ENCODE measurements at places on chromosomes 16 and 17.

GRCh38 chr16:73408716-73409115 lies 360.8 kb upstream of the ZFHX3 start:
- no peak for DNase-seq

- no peak for DNase-seq
Observed at GRCh38 chr17:63917646-63918045, 993 bp downstream of the GH1 start.

GRCh38 chr16:78237841-78238240 lies 138.4 kb downstream of the WWOX start:
- no peak for DNase-seq

GRCh38 chr17:39973496-39973895 lies 7.1 kb upstream of the PSMD3 start:
- DNase-seq = no peak

DNA sequence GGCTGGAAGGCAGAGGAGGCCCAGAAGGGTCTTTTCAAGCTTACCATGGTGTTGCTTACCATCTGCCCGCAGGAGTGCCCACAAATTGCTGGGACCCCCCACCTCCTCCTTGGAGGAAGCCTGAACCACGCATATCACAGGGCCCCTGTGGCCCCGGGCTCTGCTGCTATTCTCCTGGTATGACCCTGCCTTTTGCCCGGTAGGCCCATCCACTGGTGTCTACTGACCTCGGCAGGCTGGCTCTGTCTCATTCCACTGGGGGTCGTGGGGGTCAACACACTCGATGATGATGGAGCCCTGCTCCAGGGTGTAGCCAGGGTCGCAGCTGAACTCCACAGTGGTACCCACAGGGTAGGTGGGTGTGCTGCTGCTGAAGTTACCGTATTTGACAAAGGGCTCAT lies 8.2 kb upstream of the PHF12 start:
- no peak for DNase-seq

GRCh38 chr16:61763991-61764390 lies 272.2 kb downstream of the CDH8 start:
- DNase-seq = no peak

DNA sequence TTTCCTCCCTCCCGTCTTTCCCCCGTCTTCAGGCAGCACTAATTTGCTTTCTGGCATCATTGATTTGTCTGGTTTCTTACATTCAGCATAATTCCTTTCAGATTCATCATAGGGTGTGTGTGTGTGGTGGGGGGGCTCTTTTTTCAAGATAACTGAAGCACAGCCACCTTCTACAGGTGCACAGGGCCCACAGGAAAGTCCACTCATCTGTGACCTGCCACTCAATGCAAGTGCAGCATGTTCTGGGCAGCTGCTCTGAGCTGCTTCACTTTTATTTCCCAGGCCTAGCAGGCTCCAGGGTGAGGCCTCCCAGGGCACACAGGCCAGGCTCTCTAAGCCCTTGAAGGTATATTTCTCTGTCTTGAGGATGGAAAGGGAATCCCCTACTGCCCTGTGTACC lies 35.2 kb upstream of the MYH10 start:
- no peak for DNase-seq

- no peak for DNase-seq
Observed at GRCh38 chr17:20187049-20187448, 177.9 kb downstream of the SPECC1 start.

DNA sequence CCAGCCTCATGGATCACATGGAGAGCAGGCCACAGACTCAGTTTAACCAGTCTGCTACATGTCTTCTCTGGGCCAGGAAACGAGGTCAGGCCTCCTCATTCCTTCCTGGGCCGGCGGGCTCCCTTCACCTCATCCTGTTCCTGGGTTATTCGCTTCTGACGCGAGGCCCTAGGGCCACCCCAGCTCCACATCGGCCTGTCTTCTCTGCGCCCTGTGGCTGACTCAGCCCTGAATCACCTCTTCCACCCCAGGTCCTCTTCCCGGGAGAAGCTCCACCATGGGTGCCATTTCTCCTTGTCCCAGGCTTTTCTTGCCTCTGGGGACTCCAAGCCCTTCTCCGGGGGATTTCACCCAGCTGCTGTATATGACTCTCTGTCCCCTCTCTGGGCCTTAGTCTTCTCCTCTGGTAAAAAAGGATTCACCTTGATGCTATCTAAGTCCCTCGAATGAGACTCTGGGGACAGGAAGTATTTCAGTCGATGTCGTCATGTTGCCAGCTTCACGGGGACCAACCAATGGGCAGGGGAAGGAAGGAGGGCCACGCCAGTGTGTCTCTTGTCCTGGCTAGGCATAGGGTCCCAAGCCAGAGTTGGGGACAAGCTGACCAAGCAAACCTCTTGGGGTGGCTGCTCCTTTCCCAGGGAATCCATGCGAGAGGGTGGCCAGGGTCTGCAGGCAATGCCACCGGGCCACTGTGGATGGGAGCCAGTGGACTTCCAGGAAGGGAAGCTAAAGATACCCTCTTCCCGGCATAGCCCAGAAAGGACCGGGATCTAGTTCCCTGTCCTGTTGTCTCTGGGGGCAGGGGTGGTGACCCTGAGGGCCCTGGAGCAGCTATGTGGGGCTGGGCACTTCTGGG lies 58.7 kb downstream of the SOCS3 start:
- DNase-seq = no peak

GRCh38 chr16:26505496-26505895 lies 561.2 kb upstream of the C16orf82 start:
- no peak for DNase-seq

GRCh38 chr16:85423631-85424030 lies 189.5 kb upstream of the GSE1 start:
- no peak for DNase-seq

- no peak for DNase-seq
Observed at GRCh38 chr17:58264407-58265103, 16.2 kb downstream of the MPO start.

DNA sequence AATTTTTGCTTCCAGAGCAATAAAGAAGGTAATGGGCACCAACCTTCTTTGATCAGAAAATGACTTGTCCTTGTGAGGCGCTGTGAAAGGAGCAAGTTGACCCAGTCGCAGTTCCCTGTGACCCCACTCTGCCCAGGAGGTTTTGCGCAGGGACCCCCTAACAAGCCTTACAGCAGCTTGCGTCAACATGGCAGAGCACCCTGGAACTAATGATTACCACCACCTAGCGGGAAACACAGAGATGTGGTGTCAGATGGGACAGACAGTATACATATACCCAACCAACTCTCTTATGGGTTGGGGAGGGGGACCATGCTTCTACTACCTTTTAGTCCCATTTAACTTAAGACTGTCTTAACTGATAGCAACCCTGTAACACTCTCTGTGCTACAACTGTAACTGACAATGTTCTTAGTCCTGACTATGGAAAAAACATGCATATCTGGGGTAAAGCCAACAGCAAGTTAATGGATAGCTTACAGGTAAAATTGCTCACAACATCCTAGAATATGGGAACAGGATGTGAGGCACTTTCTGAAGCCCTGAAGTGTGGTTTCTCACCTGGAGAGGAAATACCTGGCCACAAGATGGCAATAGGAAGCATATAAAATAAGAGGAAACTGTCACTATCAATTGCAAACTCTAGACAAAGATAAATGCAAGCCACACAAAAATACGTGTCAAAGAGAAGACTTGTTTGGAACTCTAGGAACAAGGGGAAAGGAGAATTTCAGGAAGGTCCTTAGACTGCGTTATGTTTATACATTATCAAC lies 3.0 kb downstream of the KARS1 start:
- no peak for DNase-seq

DNA sequence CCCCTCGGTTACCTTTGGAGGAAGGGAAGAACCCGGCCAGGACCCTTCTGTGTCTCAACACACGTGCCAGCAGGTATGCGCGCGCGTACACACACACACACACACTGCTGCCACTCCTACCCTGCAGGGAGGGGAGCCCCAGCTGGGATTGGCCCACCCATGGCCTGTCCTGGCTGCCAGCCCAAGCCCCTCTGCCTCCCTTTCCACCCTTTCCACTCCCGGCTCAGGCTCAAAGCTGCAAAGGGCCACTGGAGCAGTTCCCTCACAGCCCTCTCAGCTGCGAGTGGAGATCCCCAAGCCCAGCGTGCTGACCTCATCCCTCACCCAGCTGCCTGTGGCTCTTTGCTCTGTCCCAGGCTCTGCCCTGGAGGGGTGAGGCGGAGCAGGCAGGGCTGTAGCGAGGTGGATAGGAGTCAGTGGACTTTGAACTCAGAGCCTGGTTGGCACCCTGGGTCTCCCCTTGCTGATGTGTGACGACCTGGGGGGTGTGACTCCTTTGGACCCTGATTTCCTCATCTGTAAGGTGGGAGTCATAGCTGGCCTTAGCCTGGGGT lies 14.5 kb downstream of the KIF19 start:
- DNase-seq = no peak

DNA sequence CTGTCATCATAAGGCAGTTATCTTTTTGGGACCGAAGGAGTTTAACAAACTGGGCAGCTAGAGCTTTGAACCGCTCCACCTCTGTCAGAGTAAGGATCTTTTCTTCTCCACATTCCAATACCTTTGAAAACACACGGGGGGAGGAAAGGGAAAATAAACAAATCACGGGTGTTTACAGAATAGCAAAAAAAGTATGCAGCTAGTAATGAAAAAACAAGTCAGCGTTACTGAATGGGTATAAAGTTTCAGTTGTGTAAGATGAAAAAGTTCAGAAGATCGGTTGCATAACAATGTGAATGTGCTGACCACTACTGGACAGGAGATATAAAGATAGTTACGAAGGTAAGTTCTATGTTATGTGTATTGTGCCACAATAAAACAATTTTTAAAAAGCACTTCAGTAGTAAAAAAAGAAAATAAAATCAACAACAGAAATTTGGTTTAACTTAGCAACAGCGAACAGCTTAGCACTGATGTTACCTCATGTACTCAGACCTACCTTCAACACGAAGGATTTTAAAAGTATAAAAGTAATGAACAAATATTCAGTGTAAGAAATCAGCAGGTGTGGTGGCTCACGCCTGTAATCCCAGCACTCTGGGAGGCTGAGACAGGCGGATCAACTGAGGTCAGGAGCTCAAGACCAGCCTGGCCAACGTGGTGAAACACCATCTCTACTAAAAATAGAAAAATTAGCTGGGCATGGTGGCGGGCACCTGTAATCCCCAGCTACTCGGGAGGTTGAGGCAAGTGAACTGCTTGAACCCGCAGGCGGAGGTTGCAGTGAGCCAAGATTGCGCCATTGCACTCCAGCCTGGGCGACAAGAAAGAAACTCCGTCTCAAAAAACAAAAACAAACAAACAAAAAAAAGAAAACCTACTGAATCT lies 34.3 kb downstream of the MARF1 start:
- DNase-seq = no peak

GRCh38 chr16:67356396-67356795 lies 29.8 kb downstream of the LRRC36 start:
- DNase-seq = no peak

- no peak for DNase-seq
Observed at GRCh38 chr17:45791935-45792334, 7.8 kb downstream of the CRHR1 start.

DNA sequence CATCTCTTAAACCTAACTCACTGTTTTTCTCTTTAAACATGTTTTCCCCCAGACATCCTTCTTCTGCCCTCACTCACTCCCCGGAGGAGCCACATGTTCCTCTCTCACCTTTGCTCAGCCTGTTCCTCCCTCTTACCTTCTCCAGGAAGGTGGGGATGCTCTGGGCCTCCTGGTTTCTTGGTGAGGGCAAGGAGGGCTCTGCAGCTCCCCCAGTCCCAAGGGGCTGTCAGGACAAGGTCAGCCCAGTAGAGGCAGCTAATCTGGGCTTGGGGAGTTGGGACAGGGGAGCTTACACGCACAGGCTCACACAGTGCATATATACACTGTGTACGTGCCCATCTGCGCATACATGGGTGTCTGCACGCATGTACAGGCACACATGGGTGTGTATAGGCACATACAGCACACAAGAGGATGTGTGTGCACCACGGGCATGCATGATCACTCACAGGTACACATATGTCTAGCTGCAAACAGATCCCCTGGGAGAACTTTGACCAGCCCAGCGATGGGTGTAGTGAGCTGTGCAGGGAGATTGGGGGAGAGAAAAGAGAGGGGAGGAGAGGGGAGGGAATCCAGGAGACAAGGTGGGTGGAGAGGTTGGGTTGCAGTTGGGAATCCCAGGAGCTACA lies 28.6 kb upstream of the SPNS3 start:
- DNase-seq = no peak
